HT1080 (cell line): ENCODE measurements at places on chromosomes 16 and 17. TPM values are rescaled to one million over a fixed set of nuclear protein-coding genes. Genes with fewer than 3 reads are reported as not detected.

Gene ITGAL
- total RNA-seq: not detected in 2 replicates

Gene TAC4
- 0.20 TPM in 1 of 2 replicates, not detected in the other for total RNA-seq

Gene MYL4
- not detected in 2 replicates for total RNA-seq

Gene SLC6A2
- total RNA-seq: not detected in 2 replicates

Gene IRX6
- not detected in 2 replicates for total RNA-seq

Gene AIPL1
- total RNA-seq: not detected in 2 replicates

Gene TNFRSF13B
- not detected in 2 replicates for total RNA-seq

Gene MEIOB
- total RNA-seq: not detected in 2 replicates

Gene PRSS21
- not detected in 2 replicates for total RNA-seq
